ENCODE measurements at places on chromosomes 3 and 15. TPM values are rescaled to one million over a fixed set of nuclear protein-coding genes. Genes with fewer than 3 reads are reported as not detected.

DNA sequence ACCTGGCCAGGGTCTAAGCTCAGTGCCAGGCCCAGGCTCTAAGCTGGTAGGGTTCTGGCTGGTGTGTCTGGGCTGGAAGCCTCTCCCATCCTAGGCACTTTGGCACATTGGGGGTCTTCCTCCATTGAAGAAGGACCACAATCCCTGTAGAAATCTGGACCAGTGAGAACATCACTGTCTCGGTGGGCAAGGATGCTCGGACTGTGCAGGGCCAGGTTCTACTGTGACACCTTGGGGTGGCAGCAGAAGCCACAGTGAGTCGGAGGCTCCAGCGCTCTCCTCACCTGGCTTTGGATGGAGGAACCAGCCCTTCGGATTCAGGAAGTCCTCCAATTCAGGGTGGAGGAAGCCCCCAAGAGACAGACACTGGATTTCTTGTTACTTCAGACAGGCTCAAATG is 17.5 kb upstream of the HCN4 start:
- no peak for DNase-seq

DNA sequence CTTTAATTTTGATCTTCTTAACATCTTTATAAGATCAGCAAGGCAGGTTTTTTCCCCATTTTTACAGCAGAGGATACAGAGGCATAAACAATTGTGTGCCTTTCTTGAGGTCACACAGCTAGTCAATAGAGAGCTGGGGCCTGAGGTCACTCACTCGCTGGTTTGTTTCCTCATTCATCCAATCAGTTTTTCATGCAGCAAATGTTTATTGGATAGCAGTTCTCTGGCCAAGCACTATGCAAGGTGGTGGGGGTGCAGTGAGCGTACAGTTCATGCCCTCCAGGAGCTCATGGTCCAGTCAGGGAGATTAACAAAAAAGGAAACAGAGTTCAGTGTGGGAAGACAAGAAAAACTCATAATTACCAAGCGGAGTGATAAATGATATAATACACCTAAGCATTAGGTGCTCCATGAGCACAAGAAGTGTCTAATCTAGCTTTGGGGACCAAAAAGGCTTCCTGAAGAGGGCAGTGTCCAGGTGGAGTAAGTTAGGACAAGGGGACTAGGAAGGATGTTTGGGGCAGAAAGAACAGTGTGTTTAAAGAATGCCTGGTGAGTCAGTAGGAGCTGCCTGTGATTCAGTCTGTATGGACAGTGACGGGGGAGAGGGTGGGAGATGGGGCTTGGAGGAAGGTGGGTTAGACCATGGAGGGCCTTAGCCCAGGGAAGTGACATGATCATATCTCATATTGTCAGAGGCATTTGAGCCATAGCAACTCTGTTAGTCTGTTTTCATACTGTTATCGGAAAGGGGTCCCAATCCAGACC is 29.3 kb downstream of the MAP2K5 start:
- no peak for DNase-seq

- DNase-seq, result no peak
These were observed 37.8 kb upstream of the GOLGA6L2 start for GRCh38 chr15:23484870-23485269.

GRCh38 chr15:96340598-96341512 is 10.4 kb downstream of the NR2F2 start:
- peak; percentile 74 for DNase-seq

DNA sequence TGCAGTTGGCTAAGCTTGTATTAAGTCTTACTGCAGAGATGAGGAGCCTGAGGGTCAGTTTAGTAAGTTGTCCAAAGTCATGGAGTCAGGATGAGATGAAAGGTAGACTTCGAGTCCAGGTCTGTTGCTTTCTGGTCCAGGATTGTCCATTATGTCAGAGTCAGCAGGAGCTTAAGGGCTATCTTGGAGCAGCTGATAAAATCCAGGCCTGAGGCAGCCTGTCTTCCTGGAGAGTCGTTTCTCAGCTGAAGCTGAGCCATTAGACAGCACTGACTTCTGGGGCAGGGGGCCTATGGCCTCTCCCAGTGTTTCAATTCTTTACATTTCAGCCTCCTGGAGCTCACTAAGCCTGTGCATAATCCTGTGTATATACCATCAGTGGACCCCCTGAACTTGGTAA is 219.5 kb upstream of the GAP43 start:
- DNase-seq, result no peak

DNA sequence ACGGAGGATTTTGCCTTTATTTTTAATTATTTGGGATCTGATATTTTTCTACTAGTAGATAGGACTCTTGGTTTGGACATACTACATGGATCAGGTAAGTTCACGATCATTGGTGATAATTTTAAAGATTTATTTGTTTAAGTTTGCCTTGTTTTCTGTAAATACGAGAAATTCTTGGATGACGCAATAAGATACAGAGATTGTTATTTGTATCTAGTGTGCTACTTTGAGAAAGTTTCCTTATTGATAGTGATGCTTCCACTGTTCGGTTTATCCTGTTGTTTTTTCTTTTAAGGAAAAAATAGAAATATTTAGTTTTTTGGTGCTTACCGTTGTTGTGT is 577 bp downstream of the CHD2 start:
- DNase-seq, result peak; percentile 25

DNA sequence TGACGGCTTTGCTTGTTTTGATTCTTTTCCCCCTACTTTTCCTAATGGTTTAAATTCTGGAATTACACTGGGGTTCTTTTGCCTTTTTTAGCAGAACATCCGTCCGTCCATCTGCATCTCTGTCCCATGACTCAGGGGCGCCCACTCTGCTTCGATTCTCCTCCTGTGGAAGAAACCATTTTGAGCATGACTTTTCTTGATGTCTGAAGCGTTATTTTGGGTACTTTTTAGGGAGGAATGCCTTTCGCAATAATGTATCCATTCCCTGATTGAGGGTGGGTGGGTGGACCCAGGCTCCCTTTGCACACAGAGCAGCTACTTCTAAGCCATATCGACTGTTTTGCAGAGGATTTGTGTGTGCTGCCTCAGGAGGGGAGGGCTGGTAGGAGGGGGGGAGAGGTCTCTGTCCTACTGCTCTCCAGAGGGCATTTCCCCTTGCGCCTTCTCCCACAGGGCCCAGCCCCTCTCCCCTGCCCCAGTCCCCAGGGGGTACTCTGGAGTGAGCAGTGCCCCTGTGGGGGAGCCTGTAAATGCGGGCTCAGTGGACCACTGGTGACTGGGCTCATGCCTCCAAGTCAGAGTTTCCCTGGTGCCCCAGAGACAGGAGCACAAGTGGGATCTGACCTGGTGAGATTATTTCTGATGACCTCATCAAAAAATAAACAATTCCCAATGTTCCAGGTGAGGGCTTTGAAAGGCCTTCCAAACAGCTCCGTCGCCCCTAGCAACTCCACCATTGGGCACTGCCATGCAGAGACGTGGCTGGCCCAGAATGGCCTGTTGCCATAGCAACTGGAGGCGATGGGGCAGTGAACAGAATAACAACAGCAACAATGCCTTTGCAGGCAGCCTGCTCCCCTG is 19.5 kb upstream of the BSN start:
- DNase-seq, result peak; percentile 41

DNA sequence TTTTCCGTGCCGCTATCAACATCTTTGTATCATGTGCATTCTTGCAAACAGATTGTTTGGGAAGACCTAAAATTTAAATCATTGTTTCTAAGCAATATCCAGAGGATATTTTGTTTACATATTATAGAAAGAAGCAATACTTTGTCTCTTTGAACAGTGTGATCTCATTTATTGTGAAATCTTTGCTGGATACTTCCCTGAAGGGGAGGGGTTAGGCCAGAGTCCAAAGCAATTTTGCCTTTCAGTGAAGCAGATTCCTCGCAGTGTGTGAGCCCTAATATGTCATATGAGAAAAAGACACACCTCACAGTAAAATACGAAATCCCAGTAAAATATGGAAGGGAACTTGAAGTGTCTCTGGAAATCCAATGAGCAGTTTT is 158.7 kb upstream of the SLCO3A1 start:
- no peak for DNase-seq

DNA sequence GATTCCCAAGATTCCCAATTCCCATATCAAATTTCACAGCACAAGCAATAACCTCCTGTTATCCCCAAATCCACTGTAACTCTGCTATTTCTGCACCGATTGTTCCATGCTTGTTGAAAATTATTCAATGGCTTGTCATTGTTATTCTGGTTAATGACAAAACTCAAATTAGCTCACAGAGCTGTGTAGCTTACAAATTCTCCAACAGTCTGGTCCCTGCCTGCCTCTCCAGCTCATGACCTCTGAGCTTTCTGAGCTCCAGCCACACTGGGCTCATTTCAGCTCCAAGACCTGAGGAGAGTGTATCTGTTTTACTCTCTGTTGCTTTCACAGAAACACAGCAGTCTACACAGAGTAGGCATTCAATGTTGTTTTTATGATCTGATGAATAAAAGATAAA is 3.3 kb downstream of the DPPA2 start:
- no peak for DNase-seq

GRCh38 chr3:2770451-2770850 is 339.7 kb downstream of the IL5RA start:
- DNase-seq, result no peak

DNA sequence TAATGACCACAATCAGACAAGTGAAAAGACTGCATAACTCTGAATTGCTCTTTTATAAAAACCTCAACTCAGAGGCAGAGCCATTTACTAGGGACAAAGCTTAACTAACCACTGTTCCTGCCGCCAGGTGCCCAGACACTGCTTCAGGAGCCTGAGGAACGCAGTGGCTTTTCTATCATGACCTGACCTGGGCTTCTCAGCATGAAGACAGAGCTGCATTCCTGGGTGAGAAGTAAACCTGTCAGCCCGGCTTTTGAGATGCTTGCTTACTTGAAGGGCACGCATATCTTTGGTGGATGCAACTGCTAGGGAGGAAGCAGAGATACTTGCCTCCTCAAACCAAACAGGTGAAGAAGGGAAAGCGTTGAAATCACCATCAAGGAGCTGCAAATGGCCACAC is 7.9 kb downstream of the LRRC31 start:
- no peak for DNase-seq

DNA sequence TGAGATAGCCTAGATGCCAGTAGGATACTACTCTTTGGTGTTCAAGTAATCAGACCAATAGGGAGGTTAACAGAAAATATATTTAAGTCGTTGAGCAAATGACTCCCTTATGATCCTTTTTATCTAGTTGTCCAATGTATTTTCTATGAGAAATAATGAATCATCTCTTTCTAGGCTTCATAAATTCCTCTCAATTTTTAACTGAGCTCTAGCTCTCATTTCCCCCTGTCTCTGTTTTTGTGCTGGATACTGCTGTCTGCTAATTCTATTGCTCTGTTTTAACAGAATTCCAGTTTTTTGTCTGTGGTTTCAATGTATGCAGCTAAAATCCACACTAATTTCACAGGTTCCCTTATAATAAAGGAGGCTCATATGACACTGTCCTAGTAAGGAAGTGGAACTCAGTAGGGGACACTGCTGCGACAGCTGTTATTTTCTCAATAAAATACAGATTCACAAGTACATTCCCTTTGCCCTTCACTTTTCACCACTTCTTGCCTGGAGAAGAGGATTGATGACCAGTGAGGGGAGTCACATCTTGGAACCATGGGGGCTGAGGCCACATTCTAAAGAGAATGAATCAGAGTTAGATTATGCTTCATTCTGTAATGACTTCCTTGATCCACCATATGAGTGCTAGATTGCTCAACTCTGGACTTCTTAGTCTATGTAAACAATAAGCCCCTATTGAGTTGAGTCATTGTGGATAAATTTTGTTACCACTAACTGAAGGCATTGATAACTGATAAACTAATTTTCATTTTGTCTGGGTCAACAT is 558.7 kb upstream of the KCNMB2 start:
- DNase-seq, result no peak

DNA sequence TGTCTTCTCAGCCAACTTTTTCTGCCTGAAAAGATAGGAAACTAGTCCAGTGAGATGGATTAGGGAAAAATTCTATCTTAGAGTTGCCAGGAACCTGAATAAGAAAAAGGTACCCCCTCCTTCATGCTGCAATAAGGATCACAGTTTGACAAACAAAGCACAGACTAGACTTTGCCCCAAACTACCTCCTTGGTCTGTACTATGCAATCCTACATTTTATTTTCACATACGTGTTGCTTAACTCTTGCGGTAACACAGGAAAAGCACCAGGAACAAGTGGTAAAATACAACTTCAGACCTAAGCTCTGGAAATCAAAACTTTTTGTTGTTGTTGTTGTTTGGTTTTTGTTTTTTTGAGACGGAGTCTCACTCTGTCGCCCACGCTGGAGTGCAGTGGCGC is 11.3 kb upstream of the IL12A start:
- no peak for DNase-seq

DNA sequence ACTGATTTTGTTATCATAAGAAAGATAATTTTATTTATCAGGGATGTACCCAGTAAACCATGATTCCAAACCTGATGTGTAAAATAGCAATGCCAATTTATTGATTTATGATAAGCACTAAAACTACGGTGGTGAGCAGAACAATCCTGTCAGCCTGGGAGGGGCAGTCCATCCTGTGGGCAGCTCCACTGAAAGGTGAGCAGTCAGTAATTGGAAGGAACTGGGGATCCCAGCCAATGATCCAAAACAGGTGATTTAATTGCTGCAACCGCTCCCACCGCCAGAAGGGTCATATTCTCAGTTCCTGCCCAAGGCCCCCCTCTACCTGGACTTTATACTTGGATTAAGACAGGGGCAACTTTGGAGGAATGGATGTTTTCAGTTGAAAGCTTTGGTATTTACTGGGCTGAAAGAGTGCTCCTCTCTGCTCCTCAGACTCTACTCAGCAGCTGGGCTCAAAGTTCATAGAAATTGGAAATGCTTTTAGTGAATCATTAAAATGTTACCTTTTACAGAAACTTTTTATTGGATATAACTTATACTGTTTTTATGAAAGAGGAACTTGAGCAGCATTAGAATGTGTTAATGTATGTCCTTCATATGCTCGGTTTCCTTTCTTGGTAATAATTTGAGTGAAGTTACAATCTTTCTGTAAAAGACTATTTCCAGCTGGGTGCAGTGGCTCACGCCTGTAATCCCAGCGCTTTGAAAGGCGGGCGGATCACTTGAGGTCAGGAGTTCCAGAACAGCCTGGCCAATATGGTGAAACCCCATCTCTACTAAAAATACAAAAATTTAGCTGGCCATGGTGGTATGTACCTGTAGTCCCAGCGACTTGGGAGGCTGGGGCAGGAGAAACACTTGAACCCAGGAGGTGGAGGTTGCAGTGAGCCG is 198.6 kb upstream of the IL12A start:
- no peak for DNase-seq

GRCh38 chr15:100537331-100537730 is 8.6 kb upstream of the CERS3 start:
- DNase-seq, result no peak

Gene HRH1
- total RNA-seq, result 5.4 TPM

Gene KCNMB3
- 2.6 TPM for total RNA-seq

Gene GNAT1
- total RNA-seq, result not detected

Gene CPEB1
- total RNA-seq, result under 0.01 TPM

Gene ALDH1A3
- total RNA-seq, result 16.1 TPM

Gene FAM3D
- total RNA-seq, result 0.20 TPM

All from lung microvascular endothelial cell (primary cell).